ENCODE measurements at places on chromosomes 1 and 21.

DNA sequence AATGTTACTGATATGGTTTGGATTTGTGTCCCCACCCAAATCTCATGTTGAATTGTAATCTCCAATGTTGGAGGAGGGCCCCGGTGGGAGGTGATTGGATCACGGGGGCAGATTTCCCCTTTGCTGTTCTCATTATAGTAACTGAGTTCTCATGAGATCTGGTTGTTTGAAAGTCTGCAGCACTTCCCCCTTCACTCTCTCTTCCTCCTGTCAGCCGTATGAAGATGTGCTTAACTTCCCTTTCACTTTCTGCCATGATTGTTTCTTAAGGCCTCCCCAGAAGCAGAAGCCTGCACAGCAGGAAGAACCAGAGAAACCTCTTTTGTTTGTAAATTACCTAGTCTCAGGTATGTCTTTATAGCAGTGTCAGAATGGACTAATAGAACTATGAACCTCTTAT, 28.4 kb downstream of the TRIM33 start:
- no peak for DNase-seq

DNA sequence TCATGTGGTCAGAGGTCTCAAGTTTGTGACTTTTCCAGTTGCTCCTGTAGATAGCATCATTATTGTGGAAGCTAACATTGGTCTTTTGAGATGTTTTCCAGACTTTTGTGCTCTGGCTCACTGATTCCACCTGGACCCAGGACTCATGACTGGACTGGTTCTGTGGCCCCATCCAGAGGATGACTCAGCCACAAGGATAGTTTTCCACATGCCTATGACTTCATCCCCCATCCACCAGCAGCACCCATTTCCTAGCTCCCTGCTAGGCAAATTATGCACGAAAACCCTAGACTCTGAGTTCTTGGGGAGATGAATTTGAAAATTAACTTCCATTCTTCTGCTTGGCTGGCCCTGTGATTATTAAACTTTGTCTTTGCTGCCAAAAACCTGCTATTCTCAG, 949.3 kb downstream of the MRPL39 start:
- no peak for DNase-seq

DNA sequence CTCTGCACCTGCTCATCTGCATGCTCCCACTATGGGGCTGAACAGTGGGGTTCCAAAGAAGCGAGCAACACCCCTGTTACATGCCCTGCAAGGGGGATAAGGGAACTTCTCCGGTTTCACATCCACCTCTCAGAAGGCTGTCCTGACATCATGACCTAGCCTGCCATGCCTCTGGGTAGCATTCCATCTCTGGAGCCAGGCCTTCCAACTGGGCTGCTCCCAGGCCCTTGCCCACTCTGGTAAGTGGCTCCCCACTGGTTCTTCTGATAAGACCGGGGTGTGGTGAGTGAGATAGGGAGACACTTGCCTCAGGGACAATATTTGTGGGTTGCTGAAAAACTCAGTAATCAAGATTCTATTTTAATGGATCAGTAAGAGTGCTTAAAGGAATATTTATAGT, 57.8 kb downstream of the KCNJ15 start:
- no peak for DNase-seq

GRCh38 chr1:87515781-87516180, 187.1 kb downstream of the LMO4 start:
- DNase-seq: no peak

- no peak for DNase-seq
Measured at GRCh38 chr1:61241411-61241838, 159.1 kb downstream of the NFIA start.

DNA sequence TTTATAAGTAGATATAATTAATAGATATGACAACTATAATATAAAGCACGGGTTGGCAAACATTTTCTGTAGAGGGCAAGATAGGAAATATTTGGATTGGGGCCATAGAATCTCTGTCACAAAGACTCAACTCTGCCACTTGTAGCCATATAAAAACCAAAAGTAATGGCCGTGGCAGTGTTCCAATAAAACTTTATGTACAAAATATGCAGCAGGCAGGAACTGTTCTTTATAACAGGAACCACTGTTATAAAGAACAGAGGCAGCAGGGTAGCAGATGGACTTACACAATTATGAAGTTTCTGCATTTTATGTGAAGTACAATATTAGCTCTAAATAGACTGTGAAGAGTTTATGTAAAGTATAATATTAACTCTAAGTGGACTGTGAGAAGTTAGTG, 16.9 kb upstream of the QSOX1 start:
- no peak for DNase-seq

DNA sequence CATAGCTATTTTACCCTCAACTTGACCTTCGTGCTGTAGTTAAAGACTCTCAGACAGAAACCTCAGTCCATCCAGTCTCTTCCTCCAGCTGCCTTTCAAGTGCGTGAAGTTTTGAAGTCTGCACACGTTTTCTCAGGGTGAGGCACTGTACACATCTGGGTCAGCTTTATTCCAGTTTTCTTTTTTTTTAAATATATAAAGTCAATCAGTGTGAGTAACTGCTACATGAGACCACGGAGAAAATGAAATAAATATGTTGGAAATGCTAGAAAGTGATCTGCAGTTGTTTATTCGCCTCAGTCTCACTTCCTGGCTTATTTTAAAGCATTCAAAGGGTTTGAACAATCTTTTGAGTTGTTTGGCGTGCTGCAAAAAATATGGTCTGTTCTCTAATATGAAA, 135.7 kb downstream of the ROR1 start:
- DNase-seq: no peak

GRCh38 chr1:41514381-41514780, 29.9 kb upstream of the EDN2 start:
- DNase-seq: no peak

- no peak for DNase-seq
Measured at GRCh38 chr1:77310924-77311323, 29.1 kb downstream of the AK5 start.

GRCh38 chr21:46104104-46104503, 6.2 kb downstream of the COL6A2 start:
- DNase-seq: no peak

GRCh38 chr1:53562291-53562980, 103.2 kb downstream of the DMRTB1 start:
- DNase-seq: peak; percentile 28

GRCh38 chr1:231134624-231135023, 27.2 kb upstream of the TRIM67 start:
- no peak for DNase-seq

- no peak for DNase-seq
Measured at GRCh38 chr21:45089964-45090363, 15.6 kb downstream of the ADARB1 start.

GRCh38 chr1:240575981-240576662, 35.8 kb downstream of the GREM2 start:
- no peak for DNase-seq

- no peak for DNase-seq
Measured at GRCh38 chr1:8950309-8950708, 4.6 kb downstream of the CA6 start.

GRCh38 chr1:54836594-54836993, 35.5 kb upstream of the TTC22 start:
- no peak for DNase-seq

GRCh38 chr1:160399544-160400222, 681 bp upstream of the VANGL2 start:
- no peak for DNase-seq

DNA sequence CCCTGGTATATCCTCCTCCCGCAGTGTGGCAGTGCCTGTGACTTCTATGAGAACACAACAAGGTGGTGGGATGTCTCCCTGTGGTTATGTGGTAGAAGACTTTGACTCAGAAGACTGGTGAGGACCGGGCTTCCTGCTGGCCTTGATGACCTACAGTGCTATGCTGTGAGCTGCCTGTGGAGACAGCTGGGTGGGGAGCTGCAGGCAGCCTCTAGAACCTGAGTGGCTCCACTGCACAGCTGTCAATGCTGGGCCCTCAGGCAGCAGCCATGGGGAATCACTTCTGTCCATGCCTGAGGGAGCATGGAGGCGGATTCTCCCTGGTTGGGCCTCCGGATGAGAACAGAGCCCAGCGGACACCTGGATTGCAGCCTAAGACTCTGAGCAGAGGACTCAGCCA, 14.9 kb downstream of the SLC1A7 start:
- no peak for DNase-seq

DNA sequence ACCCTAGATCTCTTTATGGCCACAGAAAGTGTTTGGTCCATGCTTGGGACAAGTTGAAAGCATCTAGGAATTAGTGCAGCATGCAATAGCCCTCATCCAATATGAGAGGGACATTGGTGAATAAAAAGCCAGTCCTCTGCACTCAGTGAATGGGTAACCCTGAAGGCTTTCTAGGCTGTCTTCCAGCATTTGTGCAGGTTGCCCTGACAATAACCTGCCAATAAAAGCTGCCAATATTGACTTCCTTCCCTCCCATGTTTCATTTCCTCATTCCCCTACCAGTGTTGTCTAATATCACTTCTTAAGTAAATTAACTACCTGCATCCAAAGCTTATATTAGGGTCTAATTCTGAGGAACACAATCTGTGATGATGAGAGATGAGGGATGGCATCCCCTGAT, 563.6 kb upstream of the NEGR1 start:
- no peak for DNase-seq

DNA sequence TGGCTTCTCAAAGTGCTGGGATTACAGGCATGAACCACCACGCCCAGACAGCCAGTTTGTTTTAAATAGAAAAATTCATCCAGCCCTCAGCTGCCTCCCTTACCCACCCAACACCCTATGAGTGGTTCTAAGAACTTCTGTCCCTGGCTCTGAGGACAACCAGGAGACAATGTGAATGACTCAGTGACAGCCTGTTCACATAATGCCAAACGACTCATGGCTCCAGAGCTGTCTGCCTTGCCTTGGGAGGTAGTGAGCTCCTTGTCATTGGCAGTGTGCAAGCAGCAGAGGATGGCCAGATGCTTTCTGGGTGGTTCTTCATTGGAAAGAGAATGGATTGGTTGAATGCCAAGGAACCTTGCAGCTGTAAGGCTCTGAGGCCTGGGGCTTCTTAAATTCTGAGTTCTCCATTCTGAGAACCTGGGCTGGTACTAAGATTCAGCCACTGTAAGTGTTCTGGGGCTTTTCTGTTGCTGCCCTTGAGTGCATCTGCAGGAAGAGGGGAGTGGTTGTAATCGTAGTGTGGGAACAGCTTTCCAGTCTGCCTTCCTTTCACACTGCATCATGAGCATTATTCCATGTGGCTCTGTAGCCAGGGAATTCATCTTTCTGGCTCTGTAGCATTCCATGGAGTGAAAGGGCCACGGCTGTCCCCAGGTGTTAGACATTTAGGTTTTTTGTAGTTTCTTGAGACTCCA, 5.8 kb downstream of the SERINC2 start:
- no peak for DNase-seq

GRCh38 chr21:32990666-32991065, 35.1 kb upstream of the OLIG2 start:
- DNase-seq: no peak

DNA sequence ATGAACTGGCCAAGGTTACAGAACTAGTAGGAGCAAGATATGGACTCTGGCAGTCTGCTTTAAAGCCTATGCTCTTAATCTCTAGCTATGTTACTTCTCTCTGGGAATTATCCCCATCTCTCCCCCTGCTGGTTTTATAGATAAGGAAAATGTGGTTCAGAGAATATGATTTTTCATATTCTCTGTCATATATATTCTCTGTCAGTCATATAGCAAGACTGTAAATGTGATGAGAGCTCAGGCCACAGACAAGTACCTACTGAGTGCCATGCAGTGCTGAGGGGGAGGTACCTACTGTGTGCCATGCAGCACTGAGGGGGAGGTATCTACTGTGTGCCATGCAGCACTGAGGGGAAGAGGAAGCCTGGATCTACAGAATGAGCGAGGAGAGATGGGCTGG, 220.3 kb upstream of the FGGY start:
- no peak for DNase-seq

DNA sequence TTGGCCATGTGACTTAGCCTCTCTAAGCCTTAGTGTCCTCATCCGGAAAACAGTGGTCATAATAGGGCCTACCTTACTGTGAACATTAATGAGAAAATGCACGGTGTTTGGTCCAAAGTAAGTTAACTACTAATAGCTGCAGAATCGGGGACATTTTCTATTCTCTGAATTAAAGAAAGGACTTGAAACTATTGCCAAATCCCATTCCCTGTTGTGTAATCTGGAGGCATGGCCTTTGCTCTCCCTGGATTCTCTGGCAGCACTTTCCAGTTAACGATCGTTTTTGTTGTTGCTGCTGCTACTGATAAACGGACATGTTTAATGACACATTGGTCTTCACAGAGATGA, 30.5 kb downstream of the FMO4 start:
- no peak for DNase-seq

DNA sequence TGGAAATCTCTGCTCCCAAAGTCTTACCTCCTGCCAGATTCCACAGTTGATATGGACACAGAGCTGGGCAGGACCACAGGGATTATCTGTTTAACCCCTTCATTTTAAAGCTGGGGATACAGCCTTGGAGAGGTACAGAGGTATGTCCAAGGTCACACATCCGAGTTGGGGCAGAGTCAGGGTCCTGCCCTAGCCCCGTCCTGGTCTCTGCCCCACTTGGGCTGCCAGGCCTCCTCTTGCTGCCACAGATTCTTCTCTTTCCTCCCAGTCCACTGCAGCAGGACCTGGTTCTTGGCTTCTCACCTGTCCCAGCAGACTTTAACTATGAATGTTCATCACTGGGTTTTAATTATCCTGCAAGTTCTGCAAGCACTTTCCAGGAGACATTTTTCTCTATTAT, 258.3 kb downstream of the MATN1 start:
- DNase-seq: no peak

- no peak for DNase-seq
Measured at GRCh38 chr1:93770640-93771039, 89.0 kb upstream of the BCAR3 start.

GRCh38 chr1:67149179-67149770, 14.5 kb upstream of the C1orf141 start:
- DNase-seq: peak; percentile 47

DNA sequence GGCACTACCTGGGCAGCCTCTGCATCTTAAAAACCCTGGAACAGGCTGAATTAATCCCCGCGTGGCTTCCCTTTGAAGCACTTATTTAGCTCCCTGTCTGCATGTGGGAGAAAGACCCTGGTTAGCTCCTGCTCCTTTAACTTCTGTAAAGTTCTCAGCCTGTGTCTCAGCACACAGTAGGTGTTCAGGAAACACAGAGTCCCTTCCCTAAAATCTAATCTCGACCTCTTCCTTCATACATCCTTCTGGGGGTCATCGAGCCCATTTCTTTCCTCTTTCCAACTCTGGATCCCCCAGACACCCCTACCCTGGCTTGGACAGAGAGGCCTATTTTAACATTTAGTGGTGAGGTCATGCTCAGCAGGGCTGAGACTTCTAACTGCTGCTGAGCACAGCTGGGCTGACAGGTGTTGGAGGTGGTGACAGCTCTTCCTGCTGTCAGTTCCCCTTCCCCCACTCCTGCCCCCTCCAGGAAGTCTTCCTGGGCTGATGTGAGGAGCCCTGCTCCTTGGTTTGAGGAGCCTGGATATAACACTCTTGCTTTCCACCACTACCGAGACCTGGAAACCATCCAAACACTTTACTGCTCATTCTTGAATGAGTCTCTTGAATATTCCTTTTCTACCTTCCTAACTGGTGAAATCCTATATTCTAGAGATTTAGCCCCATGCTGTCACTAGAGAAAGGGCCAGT, 5.3 kb downstream of the E2F2 start:
- DNase-seq: no peak
